NCI-H774 (cell line): ENCODE measurements at places on chromosomes 7 and 10.

- DNase-seq, result no peak
Measured at GRCh38 chr10:4532467-4532866, 293.5 kb upstream of the AKR1E2 start.

DNA sequence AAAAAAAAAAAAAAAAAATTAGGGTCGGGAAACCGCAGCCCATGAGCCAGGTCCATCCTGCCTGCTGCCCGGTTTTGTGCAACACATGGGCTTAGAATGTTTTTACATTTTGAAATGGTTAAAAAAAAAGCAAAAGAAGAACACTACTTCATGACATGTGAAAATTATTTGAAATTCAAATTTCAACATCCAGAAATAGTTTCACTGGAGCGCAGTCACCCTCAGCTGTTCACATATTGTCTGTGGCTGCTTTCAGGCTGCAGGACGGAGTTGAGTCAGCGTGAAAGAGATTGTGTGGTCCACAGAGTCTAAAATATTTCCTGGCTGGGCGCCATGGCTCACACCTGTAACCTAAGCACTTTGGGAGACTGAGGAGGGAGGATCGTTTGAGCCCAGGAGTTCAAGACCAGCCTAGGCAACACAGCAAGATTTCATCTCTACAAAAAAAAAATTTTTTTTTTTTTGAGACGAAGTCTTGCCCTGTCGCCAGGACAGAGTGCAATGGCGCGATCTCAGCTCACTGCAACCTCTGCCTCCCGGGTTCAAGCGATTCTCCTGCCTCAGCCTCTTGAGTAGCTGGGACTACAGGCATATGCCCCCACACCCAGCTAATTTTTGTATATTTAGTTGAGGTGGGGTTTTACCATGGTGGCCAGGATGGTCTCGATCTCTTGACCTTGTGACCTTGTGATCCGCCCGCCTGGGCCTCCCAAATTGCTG lies 63.9 kb upstream of the ECHDC3 start:
- no peak for DNase-seq

DNA sequence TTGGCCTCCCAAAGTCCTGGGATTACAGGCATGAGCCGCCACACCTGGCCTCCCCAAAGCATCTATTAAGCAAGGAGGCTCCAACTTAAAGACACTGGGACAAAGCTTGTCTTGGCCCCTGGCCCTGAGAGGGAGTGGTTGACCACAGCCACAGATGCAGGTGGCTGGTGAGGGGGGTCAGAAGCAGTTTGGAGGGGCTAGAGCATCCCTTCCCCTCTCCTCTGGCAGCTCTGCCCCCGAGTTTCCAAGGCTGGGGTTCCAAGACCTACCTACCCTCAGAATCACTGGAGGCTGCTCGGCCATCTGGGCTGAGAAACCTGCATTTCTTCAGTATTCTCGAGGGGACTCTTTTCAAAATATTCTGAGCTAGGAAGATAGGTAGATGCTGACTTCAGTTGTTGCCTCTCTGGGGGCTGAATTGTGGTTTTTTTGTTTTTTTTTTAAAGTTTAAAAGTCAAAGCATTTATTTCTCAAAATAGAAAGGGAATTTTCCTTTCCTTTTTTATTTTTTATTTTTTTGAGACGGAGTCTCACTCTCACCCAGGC lies 32.6 kb downstream of the DDIT4 start:
- DNase-seq, result no peak

- peak; percentile 61 for DNase-seq
Measured at GRCh38 chr10:47383261-47384147, 589 bp downstream of the ZNF488 start.

DNA sequence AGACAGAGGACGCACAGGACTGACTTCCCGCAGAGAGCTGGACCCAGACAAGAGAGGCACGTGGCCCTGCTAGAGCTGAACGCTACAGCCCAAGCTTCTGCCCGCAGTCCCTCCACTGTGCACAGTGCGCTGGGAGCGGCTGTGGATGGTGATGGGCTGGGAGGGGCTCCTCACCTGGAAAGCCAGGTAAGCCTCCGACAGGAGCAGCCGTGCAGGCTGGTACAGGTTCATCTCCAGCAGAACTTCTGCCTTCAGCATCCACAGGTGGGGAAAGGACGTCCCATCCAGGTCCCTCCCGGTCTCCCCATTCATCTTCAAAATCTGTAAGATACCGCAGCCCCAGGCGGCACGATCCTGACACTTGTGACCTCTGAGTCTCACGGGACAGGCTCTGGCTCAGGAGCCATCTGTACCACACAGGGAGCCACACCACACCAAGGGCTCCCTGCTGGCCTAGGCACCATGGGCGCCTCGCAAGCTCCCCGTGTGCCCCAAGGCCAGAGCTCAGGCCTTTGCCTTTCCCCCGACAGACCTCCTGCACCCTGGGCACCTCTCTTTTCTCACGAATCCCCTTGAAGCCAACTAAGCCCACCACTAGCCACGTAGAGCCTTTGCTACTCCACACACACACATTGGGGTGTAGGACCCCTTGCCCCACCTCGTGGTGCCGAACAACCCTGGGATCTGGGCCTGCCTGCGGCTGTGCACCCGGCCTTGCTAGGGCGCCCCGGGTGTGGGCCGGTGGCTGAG lies 76.3 kb downstream of the CFAP46 start:
- no peak for DNase-seq

- DNase-seq, result peak; percentile 15
Measured at GRCh38 chr10:48604991-48605508, at the start of gene ARHGAP22. Gene ARHGAP22, minus strand, starts transcription at chr10:48605073. Its CDS starts 277 bp downstream, at chr10:48604796.
